ENCODE measurements at places on chromosomes 4 and X.

GRCh38 chr4:87192145-87192919, 28.1 kb downstream of the KLHL8 start:
- no peak for DNase-seq

DNA sequence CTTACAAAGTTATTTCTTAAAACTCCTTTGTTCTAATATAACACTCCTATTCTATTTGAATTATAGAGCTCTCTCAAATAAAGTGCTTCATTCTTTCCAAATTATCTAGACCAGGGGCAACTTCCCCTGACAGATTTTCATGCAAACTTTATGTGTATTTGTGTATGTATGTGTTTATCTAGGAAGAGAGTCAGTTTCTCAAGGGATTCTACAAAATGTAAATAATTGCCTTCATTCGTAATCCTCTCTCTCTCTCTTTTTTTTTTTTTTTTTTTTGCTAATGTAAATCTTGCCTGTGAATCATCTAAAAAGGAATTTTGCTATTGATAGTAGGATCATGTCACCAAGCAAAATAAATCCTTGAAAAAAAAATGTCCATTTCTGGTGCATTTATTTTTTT, 38.9 kb upstream of the RBPJ start:
- DNase-seq: no peak

GRCh38 chr4:93065790-93066189, 762.0 kb downstream of the GRID2 start:
- DNase-seq: no peak

GRCh38 chr4:2261110-2261852, 628 bp downstream of the MXD4 start:
- peak; percentile 71 for DNase-seq

GRCh38 chr4:770022-770421, 55.9 kb downstream of the CPLX1 start:
- no peak for DNase-seq

DNA sequence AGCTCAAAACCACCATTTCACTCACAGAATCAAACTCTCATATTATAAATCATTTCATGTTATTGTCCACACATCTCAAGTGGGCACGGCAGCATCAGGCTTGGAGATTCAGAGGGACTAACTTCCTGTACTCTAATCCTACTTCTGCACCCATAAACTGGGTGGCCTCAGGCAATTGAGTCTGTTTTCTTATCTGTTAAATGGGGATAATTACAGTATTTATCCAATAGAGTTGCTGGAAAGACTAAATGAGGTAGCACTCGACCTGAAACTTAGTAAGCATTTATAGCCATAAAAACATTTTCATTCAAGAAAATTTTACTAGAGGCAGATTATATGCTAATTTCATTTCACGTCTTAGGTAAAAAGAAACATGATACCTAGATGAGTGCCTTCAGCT, 13.0 kb downstream of the TBC1D1 start:
- no peak for DNase-seq

Data from stimulated activated CD4-positive, alpha-beta T cell treated with anti-CD3 and anti-CD28 coated beads, Interleukin-15, amount 100 ng/mL, for 24 hours (primary cell).